ENCODE measurements at places on chromosomes 6 and 20.

DNA sequence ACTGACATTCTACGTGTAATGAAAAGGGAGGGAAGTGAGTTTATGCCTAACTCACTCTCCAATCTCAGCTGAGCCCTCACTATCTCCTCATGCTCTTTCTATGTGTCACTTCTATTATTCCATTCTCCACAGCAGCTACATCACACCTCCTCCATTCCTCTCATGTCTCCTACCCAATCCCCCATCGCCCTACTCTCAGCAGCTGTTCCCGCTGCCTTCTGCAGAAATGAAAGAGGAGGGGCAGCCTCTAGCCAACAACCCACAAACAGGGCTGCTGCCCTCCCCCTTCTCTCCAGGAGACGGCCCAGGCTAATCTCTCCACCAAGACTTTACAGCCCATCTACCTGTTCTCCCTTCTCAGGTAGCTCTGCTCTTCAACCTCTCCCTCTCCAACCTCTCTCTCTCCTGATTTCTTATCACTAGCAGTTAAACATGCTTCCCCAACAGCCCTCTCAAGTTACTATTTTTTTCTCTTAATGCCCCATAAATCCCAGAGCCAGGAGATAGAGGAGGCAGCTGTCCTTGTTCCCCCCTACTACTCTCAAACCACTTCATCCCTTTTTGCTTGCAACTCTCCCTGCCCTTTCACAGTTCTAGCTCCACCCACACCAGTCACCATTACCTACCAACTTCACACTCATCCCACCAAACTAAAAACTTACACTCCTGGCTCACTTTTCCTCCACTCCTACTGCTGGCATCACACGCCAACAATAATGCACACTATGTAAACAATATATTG, 136.5 kb downstream of the BTBD9 start:
- no peak for DNase-seq

GRCh38 chr6:133240511-133241085, 559 bp upstream of the EYA4 start:
- no peak for DNase-seq

DNA sequence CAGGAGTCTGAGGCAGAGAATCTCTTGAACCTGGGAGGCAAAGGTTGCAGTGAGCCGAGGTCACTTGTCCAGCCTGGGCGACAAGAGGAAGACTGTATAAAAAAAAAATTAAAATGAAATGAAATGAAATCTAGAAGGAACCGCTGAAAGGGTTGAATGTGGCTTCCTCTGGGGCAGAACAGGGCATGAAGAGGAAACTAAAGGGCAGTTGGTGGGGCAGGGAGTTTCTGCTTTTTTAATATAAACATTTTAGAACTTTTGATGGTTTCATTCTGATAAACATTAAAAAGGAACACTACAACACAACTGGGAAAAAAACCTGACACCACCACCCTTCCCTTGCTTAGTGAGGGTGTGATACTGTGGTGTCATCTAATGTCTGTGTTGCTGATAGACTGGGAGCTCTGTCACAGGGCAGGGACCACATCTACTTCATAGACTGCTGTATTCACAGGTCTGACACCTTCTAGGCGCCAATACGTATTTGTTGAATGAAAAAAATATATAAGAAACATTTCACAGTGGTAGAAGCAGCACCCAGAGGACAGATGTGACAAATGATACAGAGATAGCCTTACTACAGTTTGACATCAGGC, 128.9 kb downstream of the ADAT2 start:
- DNase-seq: no peak

DNA sequence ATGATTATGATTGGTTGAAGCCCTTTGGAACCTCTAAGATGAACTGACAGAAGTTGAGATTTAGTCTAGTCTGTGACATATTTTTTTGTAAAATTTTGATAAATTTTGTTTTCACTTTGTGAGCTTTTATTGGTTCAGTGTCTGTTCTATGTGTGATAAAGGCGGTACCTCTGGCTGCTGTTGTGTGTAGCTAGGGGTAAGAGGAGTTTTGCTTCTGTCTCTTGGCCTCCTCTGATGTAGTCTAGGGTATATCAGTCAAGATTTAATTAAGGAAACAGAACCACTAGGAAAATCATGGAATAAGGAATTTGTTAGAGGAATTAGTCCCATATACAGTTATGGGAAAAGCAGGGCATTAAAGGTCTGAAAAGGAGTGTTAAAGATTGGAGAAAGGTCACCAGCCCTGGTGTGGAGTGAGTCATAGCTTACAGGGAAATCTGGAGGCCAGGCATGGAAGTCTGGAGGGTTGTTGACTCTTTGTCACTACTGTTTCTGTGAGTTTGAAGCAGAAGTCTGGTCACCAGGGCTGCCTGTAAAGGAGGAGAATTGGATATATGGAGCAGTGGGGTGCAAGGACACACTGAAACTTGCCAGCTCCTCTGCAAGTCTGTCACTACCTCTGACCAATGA, 28.5 kb downstream of the CDC5L start:
- DNase-seq: no peak
